ENCODE measurements at places on chromosomes 4 and X. TPM values are rescaled to one million over a fixed set of nuclear protein-coding genes. Genes with fewer than 3 reads are reported as not detected.

Gene GAB3
- total RNA-seq, result 0.75 TPM

Gene TMEM31
- not detected for total RNA-seq

Gene SASH3
- not detected for total RNA-seq

Gene CFAP47
- total RNA-seq, result not detected

Gene GPR34
- not detected for total RNA-seq

Gene HEPH
- total RNA-seq, result not detected

Gene RENBP
- total RNA-seq, result 0.13 TPM

Gene SERPINA7
- total RNA-seq, result not detected

Gene P2RY8
- total RNA-seq, result 0.06 TPM

Gene SSX4
- not detected for total RNA-seq

Gene STK26
- 9.7 TPM for total RNA-seq

Gene MAGEC3
- not detected for total RNA-seq

Gene IL13RA2
- total RNA-seq, result 0.08 TPM

Gene CXorf66
- total RNA-seq, result not detected

Gene PKD2
- 27.0 TPM for total RNA-seq

Gene TMPRSS11B
- not detected for total RNA-seq

Gene OCRL
- total RNA-seq, result 25.5 TPM

Gene XAGE5
- not detected for total RNA-seq

Gene AMTN
- 0.15 TPM for total RNA-seq
